ENCODE measurements at places on chromosomes 5 and 9.

GRCh38 chr9:25415718-25416117, 262.5 kb downstream of the TUSC1 start:
- no peak for DNase-seq

- no peak for DNase-seq
These were observed 160.4 kb downstream of the CFAP90 start for GRCh38 chr5:7690557-7690956.

- DNase-seq = peak; percentile 17
These were observed 106.4 kb upstream of the ELL2 start for GRCh38 chr5:96067894-96068614.

- no peak for DNase-seq
These were observed 172.7 kb downstream of the KIAA0825 start for GRCh38 chr5:94445726-94446125.

Data from stimulated activated CD4-positive, alpha-beta T cell treated with anti-CD3 and anti-CD28 coated beads, Interleukin-1b, Interleukin-23, amount 100 ng/mL, for 24 hours (primary cell).